ENCODE measurements at places on chromosomes 13 and 19.
A peak's percentile ranks its signal among the peaks of the same experiment; 100 is the strongest.

- DNase-seq: no peak
Measured at GRCh38 chr13:20415694-20416107, 110.0 kb downstream of the CRYL1 start.

- peak; percentile 69 for DNase-seq
Measured at GRCh38 chr13:29595380-29596063, at the start of gene SLC7A1. SLC7A1 (minus strand) TSS chr13:29595688; CDS start chr13:29536188, 59,500 bp downstream.

GRCh38 chr13:61144834-61145593, 270.6 kb downstream of the PCDH20 start:
- DNase-seq: no peak

GRCh38 chr19:50932690-50933083, 20.2 kb downstream of the KLK5 start:
- DNase-seq: no peak

DNA sequence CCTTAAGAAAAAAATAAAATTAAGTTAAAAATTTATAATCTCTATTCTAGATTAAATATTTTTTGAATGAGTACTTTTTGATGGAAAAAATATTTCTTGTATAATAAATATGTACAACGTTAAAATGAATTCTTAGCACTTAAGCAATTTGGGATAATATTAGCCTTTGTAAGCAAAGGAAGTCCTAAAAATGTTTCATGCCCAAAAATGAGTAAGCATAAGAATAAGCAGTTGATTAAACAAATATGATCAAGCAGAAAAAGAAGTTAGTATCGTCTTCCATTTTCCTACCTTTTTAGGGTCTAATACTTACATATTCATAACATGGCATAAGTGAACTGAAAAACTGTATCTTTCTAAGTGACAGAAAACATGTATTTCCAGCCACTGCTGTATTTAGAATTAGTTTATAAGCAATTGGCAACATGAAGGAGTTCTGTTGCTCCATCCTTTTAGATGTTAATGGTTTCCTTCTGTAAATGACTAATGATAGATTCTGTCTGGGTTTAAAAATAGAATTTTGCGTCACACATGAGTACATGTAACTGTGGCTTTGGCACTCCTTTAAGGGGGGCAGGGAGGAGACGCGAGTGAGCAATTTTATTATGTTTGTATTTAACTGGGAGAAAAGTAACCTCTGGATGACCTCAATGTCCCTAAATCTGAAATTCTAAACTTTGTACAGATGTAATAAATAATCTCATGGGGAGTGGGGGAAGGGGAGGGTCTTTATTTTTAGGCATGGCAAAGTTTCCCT, 237.4 kb downstream of the RGCC start:
- DNase-seq: no peak

DNA sequence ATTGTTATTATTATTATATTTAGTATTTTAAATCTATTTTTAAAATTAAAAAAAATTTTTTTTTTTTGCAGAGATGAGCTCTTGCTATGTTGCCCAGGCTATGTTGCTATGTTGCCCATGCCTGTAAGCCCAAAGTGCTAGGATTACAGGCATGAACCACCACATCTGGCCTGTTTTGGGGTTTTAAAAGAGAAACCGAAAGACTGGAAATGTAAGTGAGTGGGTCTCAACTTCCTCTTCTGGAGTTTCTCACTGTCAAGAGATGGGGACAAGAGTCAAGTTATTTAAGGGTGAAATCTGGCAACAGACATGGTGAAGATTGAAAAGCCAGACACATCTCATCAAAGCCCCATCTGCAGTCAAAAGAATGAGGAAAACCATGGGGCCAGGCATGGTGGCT, 4.2 kb upstream of the OR7G3 start:
- DNase-seq: no peak

GRCh38 chr19:30883071-30883470, 466.2 kb downstream of the TSHZ3 start:
- DNase-seq: no peak

DNA sequence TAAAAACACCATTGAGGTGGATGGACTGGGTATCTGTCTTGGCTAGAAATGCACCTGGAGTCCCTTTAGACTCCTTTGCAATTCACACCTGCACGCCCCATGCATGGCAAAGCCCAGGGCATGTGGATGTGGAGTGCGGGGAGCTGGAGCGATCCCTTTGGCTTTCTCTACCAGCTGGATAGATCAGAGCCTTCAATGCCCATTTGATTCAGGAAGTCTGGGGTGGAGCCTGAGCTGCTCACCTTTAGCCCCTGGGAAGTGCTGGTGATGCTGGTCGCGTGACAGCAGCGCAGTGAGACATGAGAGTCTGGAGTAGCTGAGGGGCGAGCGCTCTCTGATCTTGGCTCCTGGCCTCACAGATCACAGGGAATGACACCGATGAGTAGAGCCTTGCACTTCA, 4.8 kb upstream of the ZNF536 start:
- no peak for DNase-seq

GRCh38 chr19:56839652-56840450, 675 bp downstream of the PEG3 start:
- DNase-seq: no peak

DNA sequence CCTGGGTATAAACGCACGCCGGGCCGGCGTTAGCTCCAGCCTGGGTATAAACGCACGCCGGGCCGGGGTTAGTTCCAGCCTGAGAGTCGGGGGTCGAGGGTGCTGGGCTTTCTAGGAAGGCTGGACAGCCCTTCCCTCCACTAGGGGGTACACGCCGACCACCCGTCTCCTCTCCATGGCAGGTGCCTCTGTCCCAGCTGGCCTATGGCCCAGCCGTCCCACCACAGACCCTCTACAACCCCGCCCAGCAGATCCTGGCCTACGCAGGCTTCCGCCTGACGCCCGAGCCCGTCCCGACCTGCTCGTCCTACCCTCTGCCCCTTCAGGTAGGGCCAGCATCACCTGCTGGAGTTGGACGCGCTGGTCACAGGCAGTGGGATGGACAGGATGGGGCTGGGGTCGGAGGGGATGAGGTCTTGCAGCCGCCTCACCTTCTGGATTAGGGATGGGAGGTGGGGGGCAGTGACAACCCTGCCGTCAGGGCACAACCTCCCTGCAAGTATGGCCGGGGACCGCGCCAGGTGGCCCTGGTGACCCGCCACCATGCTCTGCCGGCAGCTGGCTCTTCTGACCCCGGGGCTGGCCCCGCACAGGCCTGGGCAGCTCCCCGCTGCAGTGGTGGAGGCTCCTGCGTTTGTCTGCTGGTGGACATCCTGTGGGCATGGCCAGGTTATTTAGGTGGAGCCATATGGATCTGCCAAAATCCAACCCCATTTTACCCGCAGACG, 45.8 kb downstream of the TMEM255B start:
- DNase-seq: no peak

GRCh38 chr13:28485551-28485950, 9.4 kb downstream of the FLT1 start:
- DNase-seq: no peak

GRCh38 chr13:30898678-30899241, 7.3 kb upstream of the MEDAG start:
- DNase-seq: peak; percentile 15

DNA sequence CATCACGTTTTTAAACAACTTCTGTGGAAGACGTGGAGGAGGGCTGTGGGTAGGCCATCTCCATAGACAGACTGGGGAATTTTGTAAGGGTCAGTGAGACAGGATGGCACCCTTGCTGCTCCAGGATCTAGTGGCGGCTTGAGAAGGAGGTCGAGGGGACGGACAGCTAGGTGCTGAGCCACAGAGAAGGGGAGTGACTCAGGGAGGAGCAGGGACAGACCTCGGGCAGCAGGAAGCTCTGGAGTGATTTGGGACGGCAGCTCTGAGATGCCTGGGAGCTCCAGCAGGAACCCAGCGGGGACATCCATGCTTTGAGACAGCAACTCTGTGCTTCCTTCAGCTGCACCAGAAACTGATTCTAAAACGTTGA, 169.1 kb upstream of the SOX1 start:
- DNase-seq: no peak

DNA sequence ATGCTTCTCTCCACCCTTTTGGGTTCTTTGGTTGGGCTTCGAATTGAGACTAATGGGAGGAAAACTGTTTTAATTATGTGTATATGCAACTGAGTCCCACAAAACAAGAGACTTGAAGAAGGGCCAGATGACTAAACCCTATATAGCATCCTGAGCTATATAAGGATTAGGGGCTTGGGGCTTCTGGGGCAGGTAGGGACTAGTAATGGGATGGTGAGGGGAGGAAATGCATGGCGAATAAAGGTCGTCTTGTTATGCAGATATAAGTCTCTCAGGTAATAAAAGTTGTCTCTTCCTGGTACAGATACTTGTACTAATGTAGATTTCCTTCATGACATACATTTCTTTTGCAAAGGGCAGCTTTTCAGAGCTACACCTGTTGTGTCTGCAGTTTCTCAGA, 2.8 kb upstream of the SLC7A9 start:
- no peak for DNase-seq

GRCh38 chr13:72437458-72437857, 290.0 kb downstream of the MZT1 start:
- no peak for DNase-seq

DNA sequence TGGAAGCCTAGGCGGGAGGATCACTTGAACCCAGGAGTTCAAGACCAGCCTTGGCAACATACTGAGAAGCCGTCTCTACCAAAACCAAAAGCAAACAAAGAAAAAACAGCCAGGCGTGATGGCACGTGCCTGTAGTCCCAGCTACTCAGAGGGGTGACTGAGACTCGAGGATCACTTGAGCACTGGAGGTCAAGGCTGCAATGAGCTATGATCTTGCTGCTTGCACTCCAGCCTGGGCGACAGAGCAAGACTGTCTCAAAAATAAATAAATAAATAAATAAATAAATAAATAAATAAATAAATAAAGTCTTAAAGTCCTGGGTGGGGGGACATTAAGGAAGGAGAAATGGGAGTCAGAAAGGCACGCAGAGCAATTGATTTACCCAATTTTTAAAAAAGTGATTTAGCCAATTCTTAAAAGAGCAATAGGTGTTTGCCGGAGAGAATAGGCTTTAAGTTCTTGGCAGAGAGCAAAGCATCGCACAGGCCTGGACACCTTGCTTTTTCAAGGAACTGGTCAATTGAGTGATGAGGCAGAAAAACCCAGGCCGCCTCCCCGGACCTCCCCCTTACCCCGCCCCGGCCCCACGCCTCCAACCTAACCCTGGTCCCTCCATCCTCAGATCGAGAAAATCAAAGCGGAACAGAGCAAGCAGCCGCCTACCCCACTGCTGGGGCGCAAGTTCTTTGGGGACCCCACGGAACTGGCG, 9.5 kb upstream of the SHKBP1 start:
- DNase-seq: no peak

DNA sequence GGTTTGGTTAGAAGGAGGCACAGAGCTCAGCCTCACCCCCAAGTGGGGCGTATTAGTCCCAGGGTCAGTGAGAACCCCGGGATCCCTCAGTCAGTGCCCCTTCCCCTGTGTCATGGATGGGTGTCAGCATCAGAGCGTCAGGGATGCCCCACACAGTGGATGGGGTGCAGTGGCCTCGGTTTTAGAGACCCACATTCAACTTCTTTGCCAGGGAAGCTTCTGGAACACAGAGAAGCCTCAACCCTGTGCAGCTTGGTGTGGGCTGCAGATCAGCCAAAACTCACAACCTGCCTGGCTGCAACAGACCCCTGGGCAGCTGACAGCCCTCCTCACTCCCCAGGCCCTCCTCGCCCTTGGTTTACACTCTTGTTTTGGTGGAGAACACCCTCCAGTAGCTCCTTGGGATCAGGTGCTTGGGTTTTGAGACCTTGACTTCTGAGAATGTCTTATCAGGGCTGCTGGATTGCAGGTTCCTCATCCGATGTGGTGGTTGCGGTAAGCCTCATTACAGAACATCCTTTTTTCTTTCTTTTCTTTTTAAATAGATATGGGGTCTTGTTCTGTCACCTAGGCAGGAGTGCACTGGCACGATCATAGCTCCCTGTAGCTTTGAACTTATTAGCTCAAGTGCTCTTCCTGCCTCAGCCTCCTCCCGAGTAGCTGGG, 11.0 kb downstream of the ZNF333 start:
- no peak for DNase-seq

- no peak for DNase-seq
Measured at GRCh38 chr19:38036707-38037611, 130.0 kb downstream of the SIPA1L3 start.

DNA sequence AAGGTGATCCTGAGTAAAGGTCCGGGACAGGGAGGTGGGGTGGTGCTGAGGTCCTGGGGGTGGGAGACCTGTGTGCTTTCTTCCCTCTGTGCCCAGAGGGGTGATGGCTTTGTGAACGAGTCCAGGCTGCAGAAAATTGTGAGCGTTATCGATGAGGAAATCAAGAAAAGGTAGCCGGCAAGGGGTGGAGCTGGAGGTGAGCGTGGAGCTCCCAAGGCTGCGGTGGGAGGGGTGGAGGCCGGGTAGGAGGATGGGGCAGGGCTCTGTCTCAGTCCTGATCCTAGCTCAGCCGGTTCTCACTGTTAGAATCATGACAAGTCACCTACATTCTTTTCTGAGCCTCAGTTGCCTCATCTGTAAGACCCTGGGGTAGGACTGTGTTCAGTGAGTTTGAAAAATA, 4.0 kb downstream of the SELENOV start:
- DNase-seq: no peak

DNA sequence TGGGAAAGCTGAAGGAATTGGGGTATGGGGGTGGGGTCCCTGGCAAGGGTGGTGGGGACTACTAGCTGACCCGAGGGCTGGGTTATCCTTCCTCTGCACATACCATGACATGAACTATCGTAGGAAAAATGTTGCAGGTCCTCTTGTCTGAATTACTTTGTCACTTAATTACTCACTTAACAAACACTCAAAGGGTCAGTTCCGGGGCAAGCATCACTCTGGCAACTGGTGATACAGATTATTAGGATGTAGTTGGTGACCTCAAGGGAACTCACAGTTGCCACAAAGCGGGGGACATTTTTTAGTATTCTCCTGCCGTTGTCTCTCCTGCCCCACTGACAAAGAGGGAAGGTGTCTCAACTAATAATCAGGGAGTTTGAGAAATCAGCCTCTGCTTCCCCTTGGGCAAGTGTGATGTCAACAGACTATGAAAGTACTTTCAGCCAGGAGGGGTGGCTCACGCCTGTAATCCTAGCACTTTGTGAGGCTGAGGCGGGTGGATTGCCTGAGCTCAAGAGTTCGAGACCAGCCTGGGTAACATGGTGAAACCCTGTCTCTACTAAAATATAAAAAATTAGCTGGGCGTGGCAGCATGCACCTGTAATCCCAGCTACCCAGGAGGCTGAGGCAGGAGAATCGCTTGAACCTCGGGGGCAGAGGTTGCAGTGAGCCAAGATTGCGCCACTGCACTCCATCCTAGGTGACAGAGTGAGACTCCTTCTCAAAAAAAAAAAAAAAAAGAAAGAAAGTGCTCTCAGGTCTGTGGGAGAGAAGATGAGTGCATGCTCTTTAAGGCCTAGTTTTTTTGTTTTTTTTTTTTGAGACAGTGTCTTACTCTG, 10.3 kb downstream of the DNAJB1 start:
- DNase-seq: no peak
